ENCODE measurements at places on chromosomes 4 and X. TPM values are rescaled to one million over a fixed set of nuclear protein-coding genes. Genes with fewer than 3 reads are reported as not detected.

- H3K4me1 ChIP-seq = no peaks in the 10 kb centered on the region
- no peak overlapping the region for H3K4me3 ChIP-seq
- H3K36me3 ChIP-seq = no peaks in the 10 kb centered on the region
- no peak for DNase-seq
- H3K27me3 ChIP-seq = no peaks in the 10 kb centered on the region
These were observed 125.5 kb upstream of the GIMD1 start for GRCh38 chr4:106494066-106494465.

GRCh38 chrX:107646735-107647134 is 18.4 kb downstream of the PRPS1 start:
- no peak overlapping the region for H3K27ac ChIP-seq
- H3K36me3 ChIP-seq = peaks cover 74% of the 10 kb centered on the region
- no peaks in the 10 kb centered on the region for H3K27me3 ChIP-seq
- H3K4me3 ChIP-seq = no peak overlapping the region
- H3K4me1 ChIP-seq = no peaks in the 10 kb centered on the region
- no peak for DNase-seq

DNA sequence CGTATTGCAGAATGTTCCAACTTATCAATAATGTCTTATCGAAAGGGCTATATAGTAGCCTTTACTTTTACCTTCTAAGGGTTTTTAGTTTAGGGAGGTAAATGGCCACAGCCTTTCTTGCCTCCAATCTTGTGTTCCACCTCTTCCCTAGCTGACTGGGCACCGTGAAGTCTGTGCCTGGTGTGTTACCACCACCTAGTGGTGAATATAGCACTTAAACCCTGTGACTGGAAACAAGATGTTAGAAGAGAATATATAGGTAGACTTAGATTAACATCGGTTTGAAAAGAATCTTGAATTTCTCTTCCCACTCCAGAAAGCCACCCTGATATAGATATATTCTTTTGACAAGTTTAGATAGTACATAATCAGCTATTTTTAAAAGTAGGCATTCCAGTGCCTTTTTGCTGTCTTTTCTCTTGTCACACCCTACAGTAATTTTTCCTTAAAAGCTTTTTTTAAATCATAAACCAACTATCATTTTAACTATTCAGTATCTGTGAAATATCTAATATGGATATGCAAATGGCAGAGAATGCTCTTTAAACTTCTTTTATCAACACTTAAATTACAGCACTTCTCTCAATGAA is 27.8 kb upstream of the ADH7 start:
- H3K36me3 ChIP-seq = no peaks in the 10 kb centered on the region
- no peak overlapping the region for H3K27ac ChIP-seq
- H3K27me3 ChIP-seq = no peaks in the 10 kb centered on the region
- H3K4me1 ChIP-seq = no peaks in the 10 kb centered on the region
- peak; percentile 67 for DNase-seq

GRCh38 chrX:136759968-136760367 is 20.8 kb downstream of the ARHGEF6 start:
- no peak overlapping the region for H3K4me3 ChIP-seq
- no peak for DNase-seq
- no peaks in the 10 kb centered on the region for H3K36me3 ChIP-seq
- peaks cover 7% of the 10 kb centered on the region for H3K4me1 ChIP-seq
- no peak overlapping the region for H3K27ac ChIP-seq
- H3K27me3 ChIP-seq = no peaks in the 10 kb centered on the region

DNA sequence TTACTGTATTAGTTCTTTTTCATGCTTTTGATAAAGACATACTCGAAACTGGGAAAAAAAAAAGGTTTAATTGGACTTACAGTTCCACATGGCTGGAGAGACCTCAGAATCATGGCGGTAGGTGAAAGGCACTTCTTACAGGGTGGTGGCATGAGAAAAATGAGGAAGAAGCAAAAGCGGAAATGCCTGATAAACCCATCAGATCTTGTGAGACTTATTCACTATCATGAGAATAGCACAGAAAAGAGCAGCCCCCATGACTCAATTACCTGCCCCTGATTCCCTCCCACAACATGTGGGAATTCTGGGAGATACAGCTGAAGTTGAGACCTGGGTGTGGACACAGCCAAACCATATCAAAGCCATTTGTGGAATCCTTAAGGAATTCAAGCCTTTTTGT is 1238.9 kb downstream of the ADGRL3 start:
- H3K27me3 ChIP-seq = no peaks in the 10 kb centered on the region
- no peaks in the 10 kb centered on the region for H3K4me1 ChIP-seq
- no peak for DNase-seq
- no peaks in the 10 kb centered on the region for H3K36me3 ChIP-seq

- no peak for DNase-seq
- no peak overlapping the region for H3K27ac ChIP-seq
- H3K36me3 ChIP-seq = no peaks in the 10 kb centered on the region
- no peaks in the 10 kb centered on the region for H3K27me3 ChIP-seq
These were observed 116.6 kb downstream of the PAPSS1 start for GRCh38 chr4:107603430-107603829.

Gene SOWAHD
- not detected for total RNA-seq

- H3K27me3 ChIP-seq = no peaks in the 10 kb centered on the region
- no peak for DNase-seq
- H3K4me3 ChIP-seq = no peak overlapping the region
- no peak overlapping the region for H3K27ac ChIP-seq
These were observed 220.4 kb upstream of the AGTR2 start for GRCh38 chrX:115949900-115950822.

Gene FGF16
- not detected for total RNA-seq

GRCh38 chr4:6839579-6839978 is 57.1 kb downstream of the KIAA0232 start:
- H3K27ac ChIP-seq = peak overlapping the region; percentile 3
- no peaks in the 10 kb centered on the region for H3K27me3 ChIP-seq
- DNase-seq = no peak
- H3K4me1 ChIP-seq = peaks cover 17% of the 10 kb centered on the region

Data from K562 (cell line).